Fibroblast of lung (primary cell): ENCODE measurements at places on chromosomes 6 and 20.

GRCh38 chr6:5781966-5782556, 224.7 kb downstream of the NRN1 start:
- no peak for DNase-seq

- DNase-seq, result peak; percentile 51
Observed at GRCh38 chr20:38222231-38222922, 38.2 kb downstream of the KIAA1755 start.

- no peak for DNase-seq
Observed at GRCh38 chr6:17724341-17724740, 17.6 kb upstream of the NUP153 start.

- DNase-seq, result peak; percentile 64
Observed at GRCh38 chr6:136640132-136640915, 90.1 kb upstream of the MAP7 start.

DNA sequence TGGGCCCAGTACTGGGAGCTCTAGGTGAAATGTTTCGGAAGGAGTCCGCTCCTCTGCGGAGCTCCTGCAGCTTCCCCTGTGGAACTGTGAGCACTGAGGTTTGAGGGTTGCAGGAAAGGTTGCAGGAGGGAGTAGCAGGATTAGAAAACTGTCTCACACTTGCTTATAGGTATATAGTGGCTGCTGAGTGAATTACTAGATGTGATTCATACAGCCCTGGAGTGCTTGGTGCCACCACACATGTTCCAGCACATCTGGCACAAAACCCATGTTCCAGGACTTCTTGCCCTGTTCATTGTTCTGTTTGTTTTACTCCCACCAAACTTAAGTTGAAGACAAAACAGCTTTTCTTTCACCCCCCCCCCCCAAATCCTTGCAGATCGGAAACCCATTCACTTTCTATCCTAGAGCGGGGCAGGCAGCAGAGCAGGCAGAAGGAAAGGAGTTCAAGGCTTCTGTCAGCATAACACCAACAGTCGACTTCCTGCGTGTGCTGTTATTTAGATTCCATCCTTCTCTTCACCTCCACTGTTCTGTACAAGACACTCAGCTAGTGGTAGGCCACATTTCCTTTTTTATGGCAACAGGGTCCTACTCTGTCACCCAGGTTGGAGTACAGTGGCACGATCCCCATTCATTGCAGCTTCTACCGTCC, 669 bp upstream of the PEX6 start:
- peak; percentile 47 for DNase-seq
